ENCODE measurements at places on chromosomes 2 and 18.

GRCh38 chr2:30341500-30342267, 105.4 kb upstream of the LCLAT1 start:
- DNase-seq: no peak

GRCh38 chr2:182587831-182588230, 128.2 kb upstream of the DNAJC10 start:
- no peak for DNase-seq

DNA sequence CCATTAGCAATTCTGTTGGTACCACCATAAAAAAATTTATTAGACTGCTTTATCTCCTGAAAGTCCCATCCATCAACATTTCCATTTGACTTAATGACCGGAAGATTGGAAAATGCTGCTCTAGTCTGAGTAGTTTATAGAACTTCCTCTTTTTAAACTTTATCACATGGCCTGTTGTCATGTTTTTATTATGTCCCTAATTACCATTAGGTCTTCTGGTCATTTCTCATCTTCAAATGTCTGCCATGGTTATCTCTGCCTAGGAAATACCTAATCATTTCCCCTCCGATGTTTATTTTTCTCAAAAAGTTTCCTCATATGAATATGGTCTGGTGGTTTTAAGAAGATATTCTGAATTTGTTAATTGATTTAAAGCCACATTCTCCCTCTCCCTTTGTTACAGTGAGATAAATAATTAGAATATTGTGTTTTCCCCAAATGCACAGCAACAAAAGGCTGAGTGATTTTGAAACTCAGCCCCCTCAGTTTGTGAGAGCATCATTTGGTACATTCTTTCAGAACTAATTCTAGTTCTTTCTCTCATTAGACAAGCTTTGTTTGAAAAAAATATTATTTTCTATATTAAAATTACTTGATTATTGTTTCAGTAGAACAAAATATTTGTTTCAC, 317.1 kb upstream of the ST6GAL2 start:
- no peak for DNase-seq

DNA sequence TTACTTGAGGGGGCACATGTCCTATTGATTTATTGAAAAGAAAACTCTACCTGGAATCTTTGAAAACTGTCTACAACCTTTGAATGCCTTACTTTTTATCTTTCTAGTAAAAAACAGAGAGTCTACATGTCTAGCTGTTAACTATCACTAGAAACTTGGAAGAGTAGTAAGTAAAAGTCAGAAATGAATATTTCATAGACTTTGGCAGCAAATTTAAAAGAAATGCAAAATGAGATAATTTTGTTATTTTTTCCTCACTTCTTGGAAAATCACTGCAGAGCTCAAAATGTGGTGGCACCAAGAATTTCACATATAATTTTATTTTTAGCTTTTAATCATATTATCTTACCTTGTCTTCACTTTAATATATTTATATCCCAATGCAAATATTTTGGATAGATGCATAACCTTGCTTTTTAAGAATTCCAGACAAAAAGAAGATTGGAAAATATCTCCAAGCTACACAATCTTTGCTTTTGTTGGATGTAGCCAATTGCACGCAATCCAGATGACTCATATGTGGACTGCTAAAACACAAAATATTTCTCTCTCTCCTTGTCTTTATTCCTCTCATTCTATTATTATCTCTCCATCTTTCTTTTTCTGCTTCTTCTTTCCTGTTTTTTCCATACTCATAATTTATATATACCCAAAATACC, 92.2 kb upstream of the DSEL start:
- no peak for DNase-seq

GRCh38 chr18:31246460-31246859, 71.5 kb upstream of the DSG1 start:
- no peak for DNase-seq

- no peak for DNase-seq
These were observed 35.7 kb downstream of the ACKR3 start for GRCh38 chr2:236605345-236605734.

DNA sequence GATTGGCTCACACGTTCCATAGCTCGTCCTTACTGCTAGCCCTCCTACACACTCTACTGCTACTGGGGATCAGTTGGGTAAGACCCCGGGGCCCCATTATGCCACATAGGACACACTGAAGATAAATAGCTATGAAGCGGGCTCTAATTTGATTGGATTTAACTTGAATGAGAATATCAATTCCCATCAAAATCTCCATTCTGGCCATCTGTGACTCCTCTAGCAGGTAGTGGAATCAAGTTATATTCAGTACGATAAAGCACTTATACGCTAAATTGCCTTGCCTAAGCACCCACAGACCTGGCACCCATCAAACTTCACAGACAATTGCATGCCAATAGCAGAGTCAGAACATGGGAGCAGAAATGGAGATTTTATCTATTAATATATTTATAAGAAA, 39.8 kb downstream of the CCDC68 start:
- no peak for DNase-seq

GRCh38 chr18:70423120-70423519, 134.3 kb downstream of the SOCS6 start:
- DNase-seq: no peak

- DNase-seq: no peak
These were observed 33.0 kb upstream of the GATA6 start for GRCh38 chr18:22136395-22136794.

DNA sequence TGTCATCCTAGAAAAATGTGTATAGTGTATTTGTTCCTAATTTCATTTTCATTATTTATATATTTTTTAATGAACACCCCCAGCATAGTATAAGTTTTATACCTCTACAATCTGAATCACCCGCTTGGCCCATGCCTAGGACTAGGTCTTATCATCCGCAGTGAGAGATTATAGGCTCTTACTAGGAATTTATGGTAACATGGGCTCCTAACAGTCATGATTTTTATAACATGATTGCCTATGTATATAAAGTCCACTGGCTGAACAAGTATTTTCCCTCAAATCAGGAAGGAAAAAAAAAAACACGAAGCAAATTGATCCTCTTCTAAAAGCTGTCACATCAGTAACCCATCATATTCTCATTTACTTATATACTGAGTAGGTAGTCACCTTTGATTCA, 666.1 kb upstream of the NRXN1 start:
- DNase-seq: no peak

DNA sequence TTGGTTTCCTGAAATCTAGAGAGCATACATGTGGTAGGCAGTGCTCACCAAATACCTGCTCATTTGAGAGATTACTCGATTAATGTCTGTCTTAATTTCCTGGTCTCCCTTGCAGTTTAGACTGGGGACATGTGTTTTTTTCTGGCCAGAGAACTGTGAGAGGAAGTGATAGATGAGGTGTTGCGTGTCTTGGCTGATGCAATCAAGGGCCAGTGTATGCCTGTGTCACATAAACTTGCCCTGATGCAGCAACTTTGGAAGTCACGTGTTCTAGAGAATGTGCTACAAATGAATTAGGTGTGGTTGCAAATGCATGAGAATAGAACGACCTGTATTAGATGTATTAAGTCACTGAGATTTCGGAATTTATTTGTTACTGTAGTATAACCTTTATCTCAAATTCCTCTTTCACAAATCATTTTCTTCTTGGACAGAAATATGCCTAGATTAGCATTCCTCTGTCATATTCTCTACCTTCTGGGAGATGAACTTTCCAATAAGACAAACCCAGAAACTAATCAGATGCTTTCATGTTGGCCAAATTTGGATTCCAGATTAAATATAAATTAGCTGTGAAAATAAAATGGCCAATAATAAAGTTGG, 9.9 kb upstream of the IL1A start:
- peak; percentile 34 for DNase-seq

DNA sequence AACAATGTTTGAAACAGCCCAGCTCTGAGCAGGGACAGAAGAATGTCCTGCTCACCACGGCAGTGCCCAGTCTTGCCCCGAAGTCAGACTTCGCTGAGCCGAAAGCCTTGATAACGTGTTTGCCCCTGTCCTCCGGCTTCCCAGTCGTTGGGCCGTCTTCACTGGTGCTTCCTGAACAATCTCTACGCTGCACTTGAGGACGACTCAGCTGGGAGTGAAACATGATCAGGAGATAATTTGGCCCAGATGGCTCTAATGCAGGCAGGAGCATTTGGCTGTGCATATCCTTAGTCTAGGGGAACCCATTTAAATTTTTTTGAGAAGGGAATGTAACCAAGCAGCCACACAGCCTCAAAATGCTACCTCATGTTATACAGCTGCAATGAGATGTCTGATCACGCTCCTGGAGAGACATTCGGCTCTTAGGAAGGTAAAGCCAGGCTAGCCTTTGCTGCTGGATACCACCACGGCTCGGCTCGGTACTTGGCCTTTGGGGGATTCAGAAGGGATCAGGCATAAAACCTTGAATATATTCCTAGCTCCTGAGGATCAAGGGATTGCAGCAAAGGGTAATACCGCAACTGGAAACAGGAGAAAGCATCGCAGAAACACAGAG, 43.6 kb downstream of the FECH start:
- no peak for DNase-seq

- DNase-seq: no peak
These were observed 287.6 kb downstream of the SOCS6 start for GRCh38 chr18:70576276-70577022.

GRCh38 chr2:104368089-104368488, 485.8 kb upstream of the POU3F3 start:
- no peak for DNase-seq

GRCh38 chr2:202608142-202608852, 26.5 kb upstream of the FAM117B start:
- no peak for DNase-seq

GRCh38 chr2:149329068-149329467, 1.3 kb upstream of the LYPD6 start:
- DNase-seq: no peak

DNA sequence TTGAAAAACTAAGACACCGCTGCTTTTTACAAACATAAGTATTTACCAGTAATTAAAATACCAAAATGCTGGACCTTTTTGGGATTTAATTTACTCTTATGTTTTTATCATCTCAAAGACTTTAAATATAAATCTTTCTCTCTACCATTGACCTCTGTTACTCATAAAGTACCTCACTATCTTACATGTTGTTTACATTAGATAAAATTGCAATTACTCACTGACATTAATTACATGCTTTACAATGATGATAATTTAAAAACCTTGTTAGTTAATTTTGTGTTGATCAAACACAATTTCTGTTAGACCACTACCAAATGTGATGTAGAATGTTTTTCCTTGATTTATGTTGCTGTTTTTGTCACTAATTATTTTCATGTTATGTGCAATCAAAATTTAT, 139.5 kb downstream of the PTH2R start:
- DNase-seq: no peak

GRCh38 chr2:62801814-62802523, 96.5 kb downstream of the EHBP1 start:
- no peak for DNase-seq

DNA sequence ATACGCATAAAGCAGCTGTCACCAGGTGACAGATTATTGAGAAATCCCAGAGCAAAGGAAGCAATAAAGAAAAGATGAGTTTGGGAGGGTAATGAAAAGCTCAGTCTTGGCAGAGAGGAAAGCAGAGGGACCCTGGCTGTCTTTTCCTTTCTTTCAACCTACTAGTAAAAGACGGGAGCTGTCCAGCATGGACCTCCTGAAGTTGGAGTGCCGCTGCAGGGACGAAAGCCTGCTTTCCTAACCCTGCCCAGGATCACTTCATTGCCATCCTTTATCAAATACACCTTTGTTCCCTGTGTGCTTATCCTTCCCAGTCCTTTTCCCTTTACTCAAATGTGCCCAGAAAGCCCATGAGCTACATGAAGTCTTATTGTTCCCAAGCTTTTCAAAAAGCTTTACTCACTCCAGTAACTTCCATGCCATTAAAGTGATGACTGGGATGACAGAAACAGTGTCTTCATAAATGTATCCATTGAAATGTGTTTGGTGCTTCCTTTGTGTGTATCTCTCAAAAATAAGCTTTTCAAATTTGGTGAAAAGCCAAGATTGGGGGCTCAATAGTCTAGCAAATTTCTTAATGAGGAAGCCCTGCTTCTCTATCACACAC, 3.7 kb upstream of the SPR start:
- DNase-seq: no peak

- DNase-seq: no peak
These were observed 77.0 kb upstream of the CNGA3 start for GRCh38 chr2:98269274-98269673.

DNA sequence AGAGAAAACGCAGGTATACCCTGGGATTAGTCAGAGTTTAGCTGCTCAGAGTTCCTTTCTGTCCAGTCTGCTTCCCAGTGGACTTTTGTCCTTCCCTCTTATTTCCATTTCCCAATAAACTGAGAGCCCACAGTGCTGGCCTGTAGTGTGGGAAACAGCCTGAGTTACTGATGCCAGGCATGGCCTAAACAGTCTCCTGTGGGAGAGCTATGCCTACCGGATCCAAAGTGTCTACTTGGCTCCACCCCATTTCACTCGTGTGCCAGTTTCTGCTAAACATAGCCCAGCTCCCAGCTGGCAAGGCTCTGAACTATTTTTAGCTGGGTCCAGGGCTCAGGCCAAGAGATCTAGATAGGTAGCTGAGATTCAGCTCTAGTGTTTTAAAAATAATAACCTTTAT, 15.6 kb upstream of the PPP1CB start:
- DNase-seq: no peak

GRCh38 chr2:32962690-32963089, 15.9 kb downstream of the LTBP1 start:
- no peak for DNase-seq

GRCh38 chr2:144886862-144887261, 366.9 kb upstream of the ZEB2 start:
- DNase-seq: no peak

GRCh38 chr2:15049096-15049993, 416.8 kb downstream of the LRATD1 start:
- no peak for DNase-seq

- DNase-seq: no peak
These were observed 190.4 kb downstream of the KIAA1328 start for GRCh38 chr18:37019157-37019827.

- no peak for DNase-seq
These were observed 148.9 kb downstream of the ZEB2 start for GRCh38 chr2:144370937-144371584.

- DNase-seq: no peak
These were observed 172.5 kb upstream of the KLF7 start for GRCh38 chr2:207338220-207338607.

DNA sequence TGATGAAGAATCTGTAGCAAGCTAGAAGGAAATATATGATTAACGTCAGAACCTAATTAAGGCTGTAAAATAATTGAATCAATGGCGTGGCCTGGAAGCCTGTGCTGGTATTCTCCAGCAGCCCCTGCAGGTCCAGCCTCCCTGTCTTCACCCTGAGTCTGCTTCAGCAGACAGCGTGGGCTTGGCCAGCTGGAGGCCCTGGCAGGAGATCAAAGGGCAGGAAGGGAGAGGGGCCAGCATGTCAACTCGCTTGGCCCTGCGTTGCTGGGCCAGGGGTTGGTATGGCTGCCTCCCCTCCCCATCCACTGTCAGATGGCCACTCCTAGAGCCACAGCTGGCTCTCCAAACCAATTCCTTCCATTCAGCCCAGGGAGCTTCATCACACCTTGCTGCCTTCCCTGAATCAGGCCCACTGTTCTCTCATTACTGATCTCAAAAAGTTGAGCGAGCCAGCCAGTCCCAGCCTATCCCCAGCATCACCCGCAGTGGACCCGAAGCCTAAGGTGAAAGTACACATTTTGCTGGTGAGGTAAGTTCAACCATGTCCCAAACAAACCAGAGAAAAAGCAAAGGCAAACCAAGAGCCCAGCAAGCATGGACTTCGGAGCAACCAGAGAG, 228.4 kb upstream of the AGAP1 start:
- no peak for DNase-seq

GRCh38 chr18:24011123-24011917, 3.2 kb upstream of the TTC39C start:
- no peak for DNase-seq

- no peak for DNase-seq
These were observed 151.0 kb downstream of the PMAIP1 start for GRCh38 chr18:60050821-60051220.

GRCh38 chr2:1339388-1340140, 73.7 kb upstream of the TPO start:
- no peak for DNase-seq
